Spinal cord (tissue), 10 donors: ENCODE measurements at places on chromosomes 3 and 15.

DNA sequence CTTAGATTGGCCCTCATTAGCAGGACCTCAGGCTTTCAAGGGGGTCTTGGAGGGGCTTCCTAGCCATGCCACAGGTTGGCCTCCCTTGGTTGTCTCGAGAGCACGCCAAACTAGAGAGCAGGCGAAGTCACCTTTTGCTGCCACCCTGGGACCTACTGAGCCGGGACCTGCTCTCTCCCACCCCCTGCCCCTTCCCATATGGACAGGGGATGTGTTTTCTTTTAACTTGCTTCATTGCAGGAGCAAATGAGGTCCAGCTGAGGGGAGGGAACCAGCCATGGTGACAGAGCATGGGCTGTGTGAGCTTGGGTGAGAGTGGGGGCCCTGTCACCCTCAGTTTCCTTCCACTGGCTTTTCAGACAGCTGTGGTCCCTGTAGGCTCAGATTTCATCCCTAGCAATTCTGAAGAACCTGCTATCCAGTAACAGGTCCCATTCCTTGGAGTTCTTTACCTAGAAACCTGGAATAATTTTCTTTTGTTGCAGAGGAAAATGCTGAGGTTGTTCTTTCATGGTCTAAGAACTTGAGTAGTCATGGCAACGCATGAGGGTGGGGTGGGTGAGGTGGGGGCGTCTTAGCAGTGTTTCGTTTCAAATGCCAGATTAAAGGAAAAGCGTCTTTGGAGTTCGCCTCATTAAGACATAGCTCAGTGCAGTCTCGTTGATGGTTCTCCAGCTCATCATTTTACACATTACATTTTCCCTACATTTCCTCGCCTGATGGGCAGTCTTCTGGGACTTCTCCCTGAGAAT, 20.1 kb upstream of the MAGEF1 start:
- H3K27ac ChIP-seq = no peak overlapping the region
- no peaks in the 10 kb centered on the region for H3K36me3 ChIP-seq
- no peak for DNase-seq
- no peaks in the 10 kb centered on the region for H3K27me3 ChIP-seq
- H3K4me3 ChIP-seq = no peak overlapping the region

GRCh38 chr3:124132813-124133212, 140.9 kb upstream of the ROPN1 start:
- H3K36me3 ChIP-seq = no peaks in the 10 kb centered on the region
- H3K27ac ChIP-seq = no peak overlapping the region
- peaks cover 8% of the 10 kb centered on the region for H3K4me1 ChIP-seq

DNA sequence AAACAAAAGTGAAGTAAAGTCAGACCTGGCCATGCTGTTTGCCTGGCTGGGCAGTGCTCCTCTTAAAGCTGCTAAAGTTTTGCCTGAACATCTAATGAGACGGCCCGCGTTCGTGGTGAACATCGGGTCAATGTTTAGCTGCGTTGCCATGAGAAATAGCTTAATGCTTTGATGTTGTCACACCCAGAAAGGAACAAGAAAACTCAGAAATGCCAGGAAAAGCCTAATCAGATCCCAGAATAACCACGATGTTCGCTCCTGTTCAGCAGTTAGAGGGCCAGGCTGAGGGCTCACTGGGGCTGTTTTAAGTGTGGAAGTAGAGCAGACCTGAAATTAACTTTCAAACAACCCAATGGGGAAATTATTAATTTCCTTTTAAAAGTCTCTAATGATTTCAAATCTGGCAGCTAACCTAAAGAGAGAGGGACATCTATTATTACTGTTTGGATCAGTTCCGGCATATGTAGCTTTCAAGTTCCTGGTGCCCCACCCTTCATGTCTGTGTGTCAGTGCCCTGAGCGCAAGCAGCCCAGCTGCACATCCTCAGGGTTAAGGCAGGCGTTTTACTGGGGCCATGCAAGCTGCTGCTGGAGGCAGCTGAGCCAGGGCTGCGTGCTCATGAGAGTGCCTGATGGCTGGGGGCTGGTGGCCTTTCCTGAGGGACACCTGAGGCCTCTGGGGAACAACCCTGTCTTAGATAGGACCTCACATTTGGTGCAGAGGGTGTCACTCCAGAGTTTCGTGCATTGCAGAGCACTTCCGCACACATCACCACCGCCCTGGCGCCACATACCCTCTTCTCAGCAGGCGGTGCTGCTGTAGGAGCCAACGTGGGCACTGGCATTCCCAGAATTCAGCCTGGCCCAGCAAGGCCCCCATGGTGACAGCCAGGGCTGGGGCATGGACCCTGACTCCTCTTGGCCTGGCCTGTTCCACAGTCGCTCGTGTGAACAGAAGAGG, 76.6 kb downstream of the LRRK1 start:
- no peaks in the 10 kb centered on the region for H3K4me1 ChIP-seq
- H3K27me3 ChIP-seq = no peaks in the 10 kb centered on the region
- H3K36me3 ChIP-seq = no peaks in the 10 kb centered on the region
- no peak overlapping the region for H3K4me3 ChIP-seq
- no peak for DNase-seq

- no peak overlapping the region for H3K4me3 ChIP-seq
- DNase-seq = no peak
- peaks cover 48% of the 10 kb centered on the region for H3K4me1 ChIP-seq
Measured at GRCh38 chr15:68201879-68202261, 3.3 kb downstream of the CALML4 start.

DNA sequence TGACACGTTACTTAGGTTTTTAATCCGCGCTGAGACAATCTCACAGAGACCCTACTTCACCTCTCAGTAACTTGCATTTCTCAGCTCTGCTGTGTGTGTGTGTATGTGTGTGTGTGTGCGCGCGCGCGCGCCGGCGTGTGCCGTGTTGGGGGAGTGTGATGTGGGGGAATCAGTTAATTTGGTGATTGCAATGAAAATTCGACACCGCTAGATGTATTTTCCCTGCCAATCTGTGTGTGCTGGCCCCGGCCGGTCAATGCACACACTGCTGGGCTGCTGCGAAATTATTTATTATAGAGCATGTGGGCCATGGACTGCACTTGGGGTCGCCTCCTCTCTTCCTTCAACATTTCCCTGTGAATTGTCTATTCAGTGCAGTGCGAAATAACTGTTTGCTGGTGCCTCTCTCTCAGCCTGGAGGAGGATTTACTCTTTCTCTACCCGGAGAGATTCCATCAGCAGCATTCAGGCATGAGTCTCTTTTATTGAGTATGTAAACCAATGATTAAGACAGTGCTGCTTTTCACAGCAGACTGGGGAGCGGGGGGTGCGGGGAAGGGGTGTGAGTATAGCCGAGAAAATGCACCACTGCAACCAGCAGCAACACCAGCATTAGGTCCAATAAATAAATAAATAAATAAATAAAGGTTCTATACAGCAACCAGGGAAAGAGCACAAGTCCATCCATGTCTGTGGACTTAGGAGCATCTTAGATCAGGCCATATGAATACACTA, 2.9 kb downstream of the CADM2 start:
- peak overlapping the region; percentile 88 for H3K27ac ChIP-seq
- peaks cover 11% of the 10 kb centered on the region for H3K4me1 ChIP-seq
- no peaks in the 10 kb centered on the region for H3K36me3 ChIP-seq
- no peak for DNase-seq
- peaks cover 5% of the 10 kb centered on the region for H3K27me3 ChIP-seq

DNA sequence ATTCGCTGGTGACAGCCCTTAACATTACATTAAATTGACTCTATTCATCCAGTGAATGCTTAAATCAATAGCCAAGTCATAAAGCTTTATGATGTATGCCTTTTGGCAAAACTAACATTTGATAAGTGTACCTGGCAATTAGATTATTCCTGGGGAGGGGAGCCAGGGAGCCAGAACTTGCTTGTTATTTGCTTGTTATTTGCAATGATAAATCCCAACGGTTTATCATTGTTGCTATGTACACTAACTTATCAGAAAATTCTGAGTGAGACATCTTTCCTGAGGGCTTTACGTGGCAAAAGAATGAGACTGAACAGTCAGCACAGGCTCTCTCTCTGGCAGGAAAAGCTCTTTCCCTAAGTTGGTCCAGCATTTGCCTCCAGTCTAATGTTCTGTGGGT, 35.8 kb upstream of the FBN1 start:
- H3K27ac ChIP-seq = no peak overlapping the region
- H3K27me3 ChIP-seq = no peaks in the 10 kb centered on the region
- no peak overlapping the region for H3K4me3 ChIP-seq
- H3K4me1 ChIP-seq = no peaks in the 10 kb centered on the region

- DNase-seq = no peak
- H3K4me3 ChIP-seq = no peak overlapping the region
- H3K27ac ChIP-seq = no peak overlapping the region
- no peaks in the 10 kb centered on the region for H3K36me3 ChIP-seq
Measured at GRCh38 chr3:170690661-170690981, 104.7 kb upstream of the SLC7A14 start.

DNA sequence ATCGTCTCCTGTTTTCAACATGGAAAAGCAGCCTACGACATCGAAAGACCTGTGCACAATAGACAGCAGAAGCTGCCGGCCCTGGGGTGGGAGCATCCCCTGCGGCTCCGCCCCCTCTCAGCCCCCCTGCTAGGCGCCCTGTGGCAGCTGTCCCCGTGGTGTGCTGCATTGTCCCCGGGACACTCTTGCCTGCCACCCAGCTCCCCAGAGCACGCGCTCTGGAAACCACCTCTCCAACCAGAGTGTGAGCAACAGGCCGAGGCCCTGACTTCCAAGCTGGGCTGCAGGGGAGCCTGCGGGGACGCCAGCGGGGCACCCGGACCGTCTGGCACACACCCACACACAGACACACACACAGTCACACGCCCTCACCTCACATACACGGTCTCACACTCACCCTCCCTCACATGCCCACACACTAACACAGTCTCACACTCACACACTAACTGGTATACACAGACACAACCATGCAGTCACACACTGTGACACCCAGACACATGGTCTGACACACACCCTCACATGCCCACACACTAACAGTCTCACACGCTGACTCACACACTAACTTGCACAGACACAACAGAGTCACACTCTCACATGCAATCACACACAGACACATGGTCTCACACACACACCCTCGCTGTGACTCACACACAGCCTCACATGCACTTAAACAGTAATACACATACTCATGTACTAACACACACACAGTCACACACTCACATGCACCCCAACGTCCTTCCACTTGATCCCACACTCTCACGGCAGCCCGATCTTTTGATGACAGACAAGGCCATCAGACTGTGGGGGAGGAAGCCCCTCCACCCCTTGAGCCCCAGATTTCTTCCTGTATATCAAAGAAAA, 94.7 kb downstream of the OCA2 start:
- H3K27me3 ChIP-seq = no peaks in the 10 kb centered on the region
- peaks cover 4% of the 10 kb centered on the region for H3K4me1 ChIP-seq
- no peak for DNase-seq
- no peak overlapping the region for H3K4me3 ChIP-seq
- H3K27ac ChIP-seq = no peak overlapping the region

GRCh38 chr3:43629257-43629656, 7.4 kb upstream of the ANO10 start:
- H3K27ac ChIP-seq = no peak overlapping the region
- no peak overlapping the region for H3K4me3 ChIP-seq
- H3K36me3 ChIP-seq = no peaks in the 10 kb centered on the region
- no peak for DNase-seq

DNA sequence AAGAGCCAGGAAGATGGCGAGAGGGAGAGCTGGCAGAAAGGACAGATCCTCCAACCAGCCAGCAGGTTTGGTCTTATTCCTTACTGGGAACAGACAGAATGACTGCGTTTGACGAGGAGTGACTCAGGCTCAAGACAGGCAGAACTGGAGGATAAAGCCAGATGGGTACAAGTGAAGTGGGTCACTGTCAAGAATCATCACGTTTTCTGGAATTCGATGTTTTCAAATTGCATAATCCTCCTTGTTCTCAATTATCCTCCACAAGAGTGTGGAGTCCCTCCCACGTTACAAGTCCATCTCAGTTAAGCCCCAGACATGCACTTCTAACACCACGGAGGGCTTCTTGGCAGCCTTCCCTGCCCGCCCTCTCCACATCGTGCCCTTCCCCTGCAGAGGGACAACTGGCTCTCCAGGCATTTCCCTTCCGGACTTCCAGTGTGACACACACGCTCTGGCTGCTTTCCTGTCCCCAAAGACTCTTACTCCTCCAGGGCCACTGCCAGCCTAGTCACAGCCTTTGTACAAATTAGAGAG, 183.1 kb downstream of the CHST2 start:
- H3K27me3 ChIP-seq = no peaks in the 10 kb centered on the region
- H3K36me3 ChIP-seq = no peaks in the 10 kb centered on the region
- H3K27ac ChIP-seq = no peak overlapping the region
- H3K4me1 ChIP-seq = no peaks in the 10 kb centered on the region

DNA sequence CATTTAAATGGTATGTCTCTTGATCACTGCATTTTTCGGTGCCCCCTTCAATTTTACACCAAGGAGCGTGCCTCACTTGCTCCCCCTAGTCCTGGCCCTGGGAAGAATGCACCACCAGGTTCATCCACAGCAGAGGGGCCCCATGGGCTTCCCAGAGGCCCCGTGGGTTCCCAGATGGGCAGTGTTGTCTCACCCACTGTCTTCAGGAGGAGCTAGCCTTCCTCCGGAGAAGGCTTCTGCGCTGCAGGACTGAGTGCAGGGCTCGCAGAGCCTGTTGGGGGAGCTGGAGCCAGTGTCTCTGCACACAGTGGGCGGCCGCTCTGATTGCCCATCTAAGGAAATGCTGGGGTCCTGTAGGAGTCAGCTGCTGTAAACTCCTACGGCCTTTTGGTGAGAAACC, 45.9 kb downstream of the POLR2M start:
- H3K4me3 ChIP-seq = no peak overlapping the region
- peaks cover 9% of the 10 kb centered on the region for H3K4me1 ChIP-seq
- DNase-seq = no peak
- no peak overlapping the region for H3K27ac ChIP-seq
- no peaks in the 10 kb centered on the region for H3K36me3 ChIP-seq
